ENCODE measurements at places on chromosomes 5 and 9.
A peak's percentile ranks its signal among the peaks of the same experiment; 100 is the strongest.

- no peak for DNase-seq
Observed at GRCh38 chr5:65766781-65767180, 44.8 kb downstream of the NLN start.

DNA sequence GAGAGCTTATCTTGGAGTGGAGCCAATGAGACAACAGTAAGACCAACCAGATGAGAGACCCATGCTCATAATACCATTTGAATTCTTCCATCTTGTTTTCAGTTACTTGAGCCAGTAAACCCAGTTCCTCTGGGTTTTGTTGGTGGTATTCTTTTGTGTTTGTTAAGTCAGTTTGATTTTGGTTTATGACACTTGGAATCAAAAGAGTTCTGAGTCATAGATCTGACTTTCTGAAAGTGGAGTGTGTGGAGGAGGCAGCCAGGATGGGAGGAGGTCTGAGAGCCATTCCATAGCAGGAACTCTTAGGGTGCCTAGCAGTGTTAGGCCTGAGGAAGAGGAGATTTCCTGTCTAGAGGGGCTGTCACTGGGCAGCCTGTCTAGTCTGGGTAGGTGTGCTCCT is 24.6 kb upstream of the PANK3 start:
- DNase-seq: no peak

GRCh38 chr5:178995341-178995690 is 196 bp upstream of the GRM6 start:
- DNase-seq: no peak

DNA sequence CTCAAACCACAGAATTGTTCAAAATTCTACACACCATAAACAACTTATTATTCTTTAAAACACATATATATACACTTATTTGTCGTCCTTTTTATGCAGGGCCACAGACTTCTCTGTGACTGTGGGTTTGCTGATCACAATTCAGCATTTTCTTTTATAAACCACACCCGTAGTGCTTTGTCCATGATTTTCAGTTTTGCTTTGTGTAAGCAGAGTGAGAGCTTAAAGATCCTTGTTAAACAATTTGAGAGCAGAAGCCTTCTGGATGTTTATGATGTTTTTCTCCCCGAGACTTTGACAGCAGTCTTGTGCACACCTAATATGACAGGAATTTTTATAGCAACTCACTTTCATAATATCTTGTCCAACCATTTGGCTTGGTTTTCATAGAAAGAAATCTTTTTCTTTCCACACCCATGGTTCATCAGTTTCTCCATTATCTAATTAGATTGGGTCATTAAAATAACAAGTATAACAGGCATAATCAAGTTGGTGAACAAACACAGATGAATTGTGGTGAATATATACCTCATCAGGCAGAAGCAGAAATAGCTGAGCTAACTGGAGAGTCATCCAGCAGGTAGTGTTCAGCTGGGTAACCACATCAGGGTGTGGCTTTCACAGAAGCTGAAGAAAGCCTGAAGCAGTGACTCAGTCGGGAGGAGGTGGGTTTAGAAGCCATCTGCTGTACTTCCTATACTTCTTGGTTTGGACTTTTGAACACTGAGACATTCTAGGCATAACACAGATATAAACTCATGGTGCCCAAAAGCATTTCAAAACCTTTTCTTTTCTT is 232.8 kb downstream of the DOCK8 start:
- peak; percentile 40 for DNase-seq

GRCh38 chr5:32100691-32101302 is 73.3 kb downstream of the GOLPH3 start:
- DNase-seq: no peak

GRCh38 chr9:92097997-92098482 is 17.2 kb downstream of the SPTLC1 start:
- no peak for DNase-seq

GRCh38 chr9:4973902-4974301 is 11.2 kb upstream of the JAK2 start:
- DNase-seq: no peak

DNA sequence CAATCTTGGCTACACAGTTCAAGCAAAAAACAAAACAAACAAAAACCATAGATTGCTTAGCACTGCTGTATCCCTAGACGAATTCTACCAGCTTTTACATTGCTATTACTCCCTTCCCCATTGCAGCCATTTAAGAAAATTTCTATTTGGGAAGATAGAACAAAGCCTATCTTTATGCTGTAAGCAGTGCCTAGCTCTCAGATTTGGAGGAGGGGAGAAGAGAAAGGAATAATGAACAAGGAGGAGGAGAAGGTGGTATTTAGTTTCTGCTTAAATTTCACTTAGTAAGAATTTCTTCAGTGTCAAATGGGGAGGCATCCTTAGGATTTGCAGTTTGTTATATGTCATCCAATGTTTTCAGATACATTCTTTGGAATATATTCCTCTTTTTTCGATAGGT is 16.2 kb upstream of the TLE1 start:
- DNase-seq: no peak

DNA sequence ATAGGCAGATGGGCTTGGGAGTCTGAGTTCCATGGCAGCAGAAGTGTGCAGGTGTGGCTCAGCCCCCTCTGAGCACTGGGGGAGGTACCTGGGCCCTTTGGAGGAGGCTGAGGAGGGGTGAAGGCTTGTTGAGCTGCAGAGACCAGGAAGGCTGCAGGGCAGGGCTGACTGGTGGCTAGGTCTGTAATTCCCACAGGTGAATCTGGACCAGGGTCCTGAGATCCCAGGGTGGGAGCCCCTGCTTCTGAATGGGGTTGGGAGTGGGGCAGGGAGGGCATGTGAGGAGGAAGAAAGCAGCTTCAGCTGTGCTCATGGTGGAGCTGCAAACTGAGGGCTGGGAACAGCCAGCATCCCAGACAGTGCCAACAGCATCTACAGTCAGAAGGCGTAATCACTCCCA is 111.1 kb downstream of the CACNA1B start:
- DNase-seq: no peak

GRCh38 chr9:135309763-135310125 is 169.8 kb upstream of the PPP1R26 start:
- no peak for DNase-seq

DNA sequence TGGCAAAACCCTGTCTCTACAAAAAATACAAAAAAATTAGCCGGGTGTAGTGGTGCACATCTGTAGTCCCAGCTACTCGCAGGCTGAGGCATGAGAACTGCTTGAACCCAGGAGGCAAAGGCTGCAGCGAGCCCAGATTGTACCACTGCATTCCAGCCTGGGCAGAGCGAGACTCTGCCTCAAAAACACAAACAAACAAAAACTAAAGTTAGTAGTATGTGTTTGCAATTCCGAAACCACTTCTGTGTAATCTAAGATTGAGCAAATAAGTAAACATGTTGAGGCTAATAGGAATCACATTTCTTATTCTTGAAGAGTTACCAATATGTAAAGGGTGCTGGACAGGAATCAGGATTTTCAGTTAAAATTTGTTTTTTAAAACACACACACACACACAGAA is 70.0 kb upstream of the SUSD1 start:
- no peak for DNase-seq

- no peak for DNase-seq
Observed at GRCh38 chr5:146754621-146755020, 123.9 kb downstream of the PPP2R2B start.

- no peak for DNase-seq
Observed at GRCh38 chr5:134153241-134153640, 23.5 kb downstream of the SKP1 start.

DNA sequence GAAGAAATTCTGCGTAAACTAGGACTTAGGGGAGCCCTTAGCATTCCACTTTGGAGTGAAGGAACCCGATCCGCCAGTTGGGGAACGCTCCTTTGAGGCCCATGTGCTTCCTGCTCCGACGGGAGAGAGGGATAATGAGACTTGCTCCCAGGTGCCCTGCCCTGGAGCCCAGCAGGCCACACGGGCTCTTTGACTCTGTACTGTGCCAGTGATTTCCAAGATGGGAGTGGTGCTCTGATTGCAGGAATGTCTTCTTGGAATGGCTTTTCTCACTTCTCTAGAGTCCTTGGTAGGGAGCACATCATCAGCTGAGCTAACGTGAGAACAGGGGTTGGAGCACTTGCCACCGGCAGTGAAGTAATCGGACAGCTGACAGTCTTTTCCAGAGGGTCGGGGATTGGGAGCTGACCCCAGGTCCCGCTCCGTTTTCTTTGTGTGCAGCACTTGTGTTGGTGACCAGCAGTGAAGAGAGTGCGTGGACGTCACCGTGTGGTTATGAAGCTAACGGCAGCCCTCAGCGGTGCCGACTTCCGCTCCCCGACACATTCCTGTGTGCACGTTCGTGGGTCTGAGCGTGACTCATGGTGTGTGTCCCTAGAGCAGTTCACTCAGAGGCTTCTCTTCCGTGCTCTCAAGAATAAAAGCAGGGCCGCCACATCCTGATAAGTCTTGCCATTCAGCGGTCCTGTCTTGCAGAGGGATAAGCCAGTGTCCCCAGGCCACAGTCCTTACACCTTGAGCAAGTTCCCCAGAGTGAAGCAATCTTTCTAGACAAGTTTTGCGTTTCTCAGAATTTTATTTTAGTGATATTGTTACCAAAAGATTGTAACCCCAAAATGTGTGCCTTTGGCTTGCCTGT is 25.6 kb downstream of the ABL1 start:
- DNase-seq: no peak

DNA sequence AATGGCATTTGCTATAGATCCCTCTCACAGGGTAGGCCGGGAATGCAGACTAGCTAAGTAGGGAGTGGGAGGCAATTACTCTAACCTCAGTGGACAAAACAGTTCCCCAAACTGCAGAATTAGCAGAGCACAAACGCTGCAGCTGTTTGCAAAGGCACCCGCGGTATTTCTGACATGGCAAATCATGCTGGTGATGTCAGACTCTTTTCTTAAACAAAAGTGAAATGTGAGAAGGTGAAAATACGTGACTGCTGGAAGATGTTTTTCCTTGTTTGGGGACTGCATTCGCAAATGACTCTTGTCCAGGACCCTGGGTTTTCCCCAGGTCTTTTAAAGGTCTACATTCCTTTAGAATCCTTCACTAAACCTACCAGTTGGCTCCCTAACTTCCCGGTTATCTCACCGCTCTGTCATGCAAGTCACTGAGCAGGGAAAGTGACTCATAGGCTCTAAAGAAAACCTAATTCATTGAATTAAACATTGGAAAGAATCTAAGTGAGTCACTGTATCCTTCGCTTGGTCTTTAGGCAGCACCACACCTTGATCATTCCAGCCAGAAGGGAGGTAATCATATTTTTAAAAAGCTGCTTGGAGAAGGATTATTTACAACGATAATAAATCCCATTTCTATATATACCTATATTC is 91.5 kb upstream of the DNAH5 start:
- DNase-seq: no peak

DNA sequence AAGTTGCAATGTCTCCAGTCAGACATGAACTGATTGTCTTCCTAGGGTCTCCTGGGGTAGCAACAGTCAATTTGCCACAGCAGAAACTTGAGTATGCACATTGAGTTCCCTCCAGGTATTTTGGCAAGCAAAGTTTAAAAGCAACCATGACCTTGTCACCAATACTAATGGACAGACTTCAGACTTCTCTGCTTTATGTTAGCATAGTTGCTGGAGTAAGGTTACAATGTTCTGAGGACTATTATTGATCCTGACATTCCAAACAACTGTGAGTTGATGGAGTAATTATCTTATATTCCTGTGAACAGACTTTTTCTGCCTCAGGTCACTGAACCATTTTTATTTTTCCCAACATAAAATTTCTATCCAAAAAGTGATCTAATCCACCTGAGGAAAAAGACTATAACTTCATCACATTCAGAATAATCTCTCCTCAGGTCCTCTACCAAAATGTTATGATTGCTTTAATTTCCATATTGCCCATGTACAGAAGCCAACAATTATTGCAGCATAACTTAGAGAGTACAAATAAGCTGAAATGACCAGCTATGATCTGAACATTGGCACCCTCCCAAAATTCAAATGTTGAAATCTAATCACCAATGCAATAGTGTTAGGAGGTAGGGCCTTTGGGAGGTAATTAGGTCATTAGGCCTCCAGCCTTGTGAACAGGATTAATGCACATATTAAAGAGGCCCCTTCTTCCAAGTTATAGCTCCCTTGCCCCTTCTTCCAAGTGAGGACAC is 228.3 kb downstream of the PDE4D start:
- DNase-seq: no peak

DNA sequence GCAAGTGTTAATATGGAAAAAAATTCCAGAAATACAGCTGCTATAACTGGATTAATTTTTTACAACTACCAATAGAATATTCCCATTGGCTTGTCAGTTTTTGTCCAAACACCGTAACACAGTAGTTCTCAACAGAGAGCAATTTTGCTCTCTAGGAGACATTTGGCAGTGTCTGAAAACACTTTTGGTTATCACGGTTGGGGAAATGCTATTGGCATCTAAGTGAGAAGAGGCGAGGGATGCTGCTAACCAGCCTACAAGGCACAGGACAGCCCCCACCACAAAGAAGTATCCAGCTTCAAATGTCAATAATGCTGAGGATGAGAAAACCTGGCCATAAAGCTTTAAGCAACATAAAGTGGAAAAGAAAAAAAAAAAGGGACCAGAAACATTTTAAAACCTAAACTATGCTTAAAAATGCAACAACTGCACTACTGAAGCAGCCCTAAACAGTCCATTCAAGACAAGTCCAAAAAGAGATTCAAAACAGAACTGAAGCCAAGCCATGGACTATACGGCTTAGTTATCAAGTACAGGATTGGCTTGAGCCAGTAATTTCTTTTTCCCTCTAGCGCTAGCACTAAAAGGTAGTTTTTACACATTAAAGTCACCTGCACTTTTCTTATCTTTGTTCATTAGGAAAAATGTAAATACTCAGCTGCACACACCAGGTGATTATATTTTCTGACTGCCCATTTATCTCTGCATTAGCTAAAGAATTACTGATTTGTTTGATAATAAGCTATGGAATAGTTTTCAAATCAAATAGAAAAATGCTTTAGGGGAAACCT is 83.9 kb downstream of the NR3C1 start:
- DNase-seq: no peak

DNA sequence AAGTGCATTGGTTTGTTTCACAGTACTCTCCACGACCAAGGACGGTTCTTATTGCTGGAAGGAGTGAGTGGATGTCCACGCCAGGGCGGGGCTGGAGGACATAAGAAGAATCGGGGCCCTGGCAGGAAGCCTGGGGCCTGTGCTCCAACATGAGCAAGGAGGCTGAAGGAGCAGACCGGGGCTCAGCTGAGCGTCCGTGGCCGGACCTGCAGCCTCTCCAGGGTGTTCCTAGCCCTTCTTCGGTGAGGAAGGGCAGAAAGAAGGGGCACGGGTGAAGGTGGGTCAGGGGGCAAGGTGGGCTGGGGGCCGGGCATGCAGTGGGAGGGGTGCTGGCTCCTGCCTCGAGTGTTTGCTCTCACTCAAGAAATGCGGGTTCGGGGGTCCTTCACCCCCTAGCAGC is 18.1 kb downstream of the FAM78A start:
- no peak for DNase-seq

DNA sequence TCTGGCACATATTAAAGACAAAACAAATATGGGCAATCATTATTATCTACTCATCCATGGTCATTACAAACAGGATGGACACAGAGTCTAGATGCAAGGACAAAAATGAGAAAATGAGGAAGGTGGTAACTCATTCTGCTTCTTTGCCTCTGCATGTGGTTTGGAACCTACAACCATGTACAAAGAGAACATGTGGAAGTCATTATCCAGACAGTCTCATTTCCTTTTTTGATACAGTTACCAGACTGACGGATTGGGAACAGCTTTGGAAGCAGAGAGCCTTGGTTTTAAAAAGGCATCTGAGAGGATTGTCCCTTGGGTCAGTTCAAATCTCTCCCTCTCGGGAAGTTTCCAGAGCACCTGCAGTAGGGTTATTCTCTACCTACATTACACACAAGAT is 433.4 kb upstream of the TNC start:
- DNase-seq: no peak

- DNase-seq: no peak
Observed at GRCh38 chr5:146890066-146890465, 11.5 kb upstream of the PPP2R2B start.
